ENCODE measurements at places on chromosomes 5 and 9.

GRCh38 chr5:140106101-140106500 is 7.8 kb upstream of the PURA start:
- no peak for DNase-seq

DNA sequence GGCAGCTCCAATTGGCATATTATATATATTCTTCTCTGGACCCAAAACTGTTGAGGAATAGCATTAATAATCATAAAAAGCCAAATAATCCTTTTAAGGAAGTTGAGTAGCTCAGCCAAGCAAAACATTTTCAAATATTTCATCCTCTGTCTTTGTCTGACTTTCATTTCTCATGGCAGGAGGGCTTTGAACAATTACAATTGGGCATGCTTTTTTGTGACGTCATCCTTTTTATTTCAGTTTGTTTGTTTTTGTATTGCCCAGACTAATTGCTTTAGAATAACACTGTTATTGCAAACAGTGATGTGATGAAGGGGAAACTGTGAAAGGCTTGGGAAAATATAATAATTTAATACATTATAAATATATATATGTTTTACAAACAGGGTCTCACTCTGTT is 65.2 kb upstream of the MAP1B start:
- no peak for DNase-seq

DNA sequence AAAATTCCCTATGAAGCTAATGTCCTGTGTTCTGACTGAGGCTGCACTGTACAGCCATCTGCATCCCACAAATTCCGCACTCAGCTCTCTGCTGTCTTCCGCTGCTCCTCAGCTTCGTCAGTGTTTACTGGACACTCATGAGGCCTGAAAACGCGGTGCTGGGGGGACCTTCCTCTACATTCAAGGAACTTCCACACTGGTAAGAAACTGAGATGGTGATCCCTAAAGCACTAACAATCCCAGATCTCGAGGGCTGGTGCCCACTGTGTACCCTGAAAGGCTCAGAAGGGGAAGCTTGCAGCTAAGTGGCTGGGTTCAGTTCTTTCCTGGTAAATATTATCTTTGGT is 117.9 kb downstream of the NRG2 start:
- no peak for DNase-seq

GRCh38 chr5:132065351-132065937 is 5.0 kb downstream of the IL3 start:
- DNase-seq: peak; percentile 19

- no peak for DNase-seq
These were observed 315.8 kb upstream of the GRAMD2B start for GRCh38 chr5:126107381-126107780.

GRCh38 chr9:108161503-108161902 is 671.9 kb upstream of the KLF4 start:
- no peak for DNase-seq

Data from effector memory CD4-positive, alpha-beta T cell (primary cell).